Stimulated activated CD4-positive, alpha-beta T cell treated with anti-CD3 and anti-CD28 coated beads, Interleukin-2, amount 100 ng/mL, for 4 hours (primary cell): ENCODE measurements at places on chromosomes 3 and 15.

DNA sequence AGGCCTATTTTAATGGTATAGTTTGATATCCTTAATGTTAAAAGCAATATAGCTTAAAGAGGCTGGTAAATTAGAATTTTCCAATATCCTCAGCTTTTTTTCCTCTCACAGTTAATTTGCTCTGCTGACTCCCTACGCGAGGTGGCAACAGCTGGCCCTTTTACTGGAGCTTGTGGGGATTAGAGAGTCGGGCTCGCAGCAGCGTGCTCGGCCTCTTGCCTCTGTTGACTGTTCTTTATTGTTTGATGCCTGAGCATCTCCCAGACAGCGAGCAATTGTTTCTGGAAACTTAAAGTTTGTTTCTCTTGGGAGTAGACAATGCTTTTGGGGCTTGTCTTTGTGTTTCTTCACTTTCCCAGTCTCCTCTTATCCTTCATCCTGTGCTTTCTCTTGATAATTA is 80.8 kb downstream of the OPA1 start:
- no peak for DNase-seq

DNA sequence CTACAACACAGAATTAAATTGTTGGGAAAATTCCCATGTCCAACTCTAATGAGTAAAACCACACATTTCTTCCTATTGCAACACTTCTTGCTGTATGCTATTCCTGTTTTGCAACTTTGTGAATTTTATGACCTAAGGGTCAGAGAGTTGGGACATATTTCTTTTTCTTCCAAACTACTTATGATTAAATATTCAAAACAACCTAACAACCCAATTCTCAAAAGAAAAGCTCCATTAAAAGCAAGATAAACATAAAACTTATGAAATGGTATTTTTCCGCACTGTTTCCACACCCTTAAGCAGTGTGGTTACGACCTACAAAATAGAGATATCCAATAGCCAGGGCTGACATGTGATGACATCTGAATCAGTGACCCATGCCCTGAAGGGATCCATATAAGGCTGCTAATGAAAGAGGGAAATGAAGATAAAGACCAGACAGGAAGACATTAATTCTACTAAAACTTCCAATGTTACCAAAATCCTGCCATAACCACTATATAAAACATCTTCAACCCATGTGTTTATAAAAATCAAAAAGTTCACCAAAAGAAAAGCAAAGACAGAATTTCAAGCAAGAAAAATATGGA is 45.6 kb downstream of the DMXL2 start:
- DNase-seq = no peak

- peak; percentile 9 for DNase-seq
Measured at GRCh38 chr3:194323785-194324735, 27.1 kb downstream of the CPN2 start.

- no peak for DNase-seq
Measured at GRCh38 chr3:136120373-136121348, 75.5 kb downstream of the MSL2 start.

- DNase-seq = no peak
Measured at GRCh38 chr3:159616234-159616825, 372.3 kb upstream of the IL12A start.

GRCh38 chr3:29284497-29284896 is 3.6 kb downstream of the RBMS3 start:
- DNase-seq = no peak

GRCh38 chr3:83063446-83063845 is 1302.0 kb upstream of the GBE1 start:
- DNase-seq = no peak

- no peak for DNase-seq
Measured at GRCh38 chr3:116601206-116601605, 108.4 kb upstream of the TUSC7 start.

- no peak for DNase-seq
Measured at GRCh38 chr15:39596358-39597051, 15.6 kb downstream of the THBS1 start.
